ENCODE measurements at places on chromosomes 2 and 18.

DNA sequence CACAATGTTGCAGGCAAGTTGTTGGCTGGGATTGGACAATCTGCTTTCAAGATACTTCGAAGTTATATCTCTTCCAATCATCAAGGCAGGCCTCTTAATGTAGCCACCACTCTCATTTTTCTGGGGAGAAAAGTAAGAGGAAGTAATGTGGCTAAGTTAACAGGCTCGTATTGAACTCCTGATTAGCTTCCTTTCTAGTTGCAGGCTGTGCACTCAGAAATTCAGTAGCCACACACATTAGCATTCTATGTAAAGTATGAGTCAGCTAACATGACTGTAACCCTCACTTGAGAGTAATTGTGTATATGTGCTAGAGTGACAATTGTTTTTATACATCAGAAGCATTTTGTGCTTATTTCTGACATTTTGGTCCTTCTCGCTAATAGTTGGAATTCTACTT is 3.3 kb downstream of the TWSG1 start:
- DNase-seq, result no peak

GRCh38 chr18:27996801-27997272 is 180.1 kb downstream of the CDH2 start:
- DNase-seq, result no peak

DNA sequence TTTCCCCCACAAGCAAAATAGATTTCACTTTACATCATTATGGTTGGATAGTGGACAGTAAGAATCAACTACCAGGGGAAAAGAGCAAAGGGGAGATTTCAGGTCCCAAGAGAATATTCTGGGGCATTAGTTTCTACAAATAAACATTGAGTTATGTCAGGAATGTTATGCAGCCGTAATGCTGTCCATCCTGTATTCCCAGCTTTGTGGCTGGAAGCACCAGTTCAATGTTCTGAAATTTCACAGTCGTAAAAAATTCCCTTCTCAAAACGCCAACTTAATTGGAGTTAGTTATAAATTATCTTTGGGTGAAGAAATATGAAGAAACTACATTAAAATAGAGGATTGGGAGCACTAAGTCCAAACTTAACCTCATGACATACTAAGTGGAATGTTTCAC is 141.5 kb upstream of the FIGN start:
- DNase-seq, result no peak

DNA sequence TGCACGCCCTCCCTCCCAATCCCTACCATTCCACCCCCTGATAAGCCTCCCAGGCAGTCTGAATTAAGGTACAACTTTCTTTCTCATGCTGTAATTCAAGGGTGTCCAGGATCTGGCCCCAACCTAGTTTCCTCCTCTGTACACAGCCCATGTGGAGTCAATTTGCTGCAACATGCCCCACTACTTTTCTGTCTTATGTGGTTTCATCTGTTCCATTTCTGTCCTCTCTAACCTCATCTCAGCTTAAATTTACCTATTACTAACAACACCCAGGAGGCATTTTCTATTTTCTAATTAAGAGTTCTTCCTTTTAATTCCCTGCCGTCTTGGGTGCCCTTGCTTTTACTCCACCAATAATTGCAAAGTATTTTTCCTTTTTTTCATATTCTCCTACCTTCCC is 10.0 kb downstream of the PPP4R1 start:
- no peak for DNase-seq

DNA sequence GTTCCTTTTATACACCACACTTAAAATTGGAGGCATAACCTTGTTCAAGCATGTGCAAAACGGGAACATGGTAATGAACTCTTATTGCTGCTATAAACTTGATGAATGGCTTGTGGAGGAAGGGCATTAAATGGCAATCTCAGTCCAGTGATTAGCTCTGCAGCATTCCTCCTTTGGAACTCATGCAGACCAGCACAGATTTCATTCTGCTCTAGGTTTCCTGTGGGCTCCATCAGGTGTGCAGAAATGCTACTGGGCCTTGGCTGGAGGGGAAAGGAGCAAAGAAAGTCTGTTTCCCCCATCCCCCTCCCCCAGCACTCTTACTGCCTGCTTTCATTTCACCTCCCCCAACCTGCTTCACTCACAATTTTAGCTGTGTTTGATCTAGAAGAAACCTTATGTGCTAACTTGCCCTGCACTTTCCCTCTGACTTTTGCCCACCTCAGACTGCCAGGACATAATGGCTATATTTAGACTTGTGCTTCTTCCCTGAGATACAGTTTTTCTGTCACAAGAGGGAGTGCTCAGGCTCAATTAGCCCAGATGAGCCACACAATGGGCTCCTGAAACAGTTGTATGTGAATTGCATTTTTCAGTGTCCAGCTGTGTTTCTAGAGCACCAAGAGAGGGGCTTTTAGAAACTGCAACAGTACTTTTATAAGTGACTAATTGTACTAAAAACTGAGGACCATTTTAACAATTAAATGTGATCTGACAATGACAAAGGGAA is 109.8 kb downstream of the FSHR start:
- DNase-seq, result no peak

- DNase-seq, result no peak
These were observed 767.0 kb downstream of the SLC4A3 start for GRCh38 chr2:220394433-220394832.

- DNase-seq, result no peak
These were observed 125.7 kb downstream of the NBAS start for GRCh38 chr2:15435474-15435873.

GRCh38 chr2:171836146-171836910 is 57.7 kb downstream of the SLC25A12 start:
- no peak for DNase-seq

DNA sequence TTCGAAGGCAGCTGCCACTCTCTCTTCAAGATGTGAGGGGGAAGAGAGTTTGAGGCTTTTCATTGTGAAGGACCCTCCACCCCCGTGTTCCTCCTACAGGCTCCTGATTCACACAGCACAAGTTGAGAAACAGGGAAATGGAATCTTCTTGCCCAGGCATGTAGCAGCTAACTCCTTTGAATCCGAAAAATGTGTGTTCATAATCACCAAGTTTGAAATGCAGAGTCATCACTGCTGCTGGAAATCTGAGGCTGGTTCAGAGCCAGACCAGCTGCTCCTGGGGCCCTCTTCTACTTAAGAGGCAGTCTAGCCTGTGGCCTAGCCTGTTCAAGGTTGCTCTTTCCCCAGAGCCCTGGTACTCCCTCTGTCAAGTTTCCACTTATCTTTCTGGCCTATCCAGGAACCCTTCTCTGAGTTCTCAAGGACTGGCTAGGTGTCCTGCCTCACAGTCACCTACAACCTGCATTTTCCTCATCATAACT is 166.4 kb downstream of the TMEM247 start:
- no peak for DNase-seq

GRCh38 chr18:7697306-7697705 is 130.2 kb downstream of the PTPRM start:
- DNase-seq, result no peak

GRCh38 chr2:192700934-192701333 is 506.2 kb upstream of the TMEFF2 start:
- DNase-seq, result no peak

GRCh38 chr18:7927119-7927518 is 360.0 kb downstream of the PTPRM start:
- DNase-seq, result no peak

DNA sequence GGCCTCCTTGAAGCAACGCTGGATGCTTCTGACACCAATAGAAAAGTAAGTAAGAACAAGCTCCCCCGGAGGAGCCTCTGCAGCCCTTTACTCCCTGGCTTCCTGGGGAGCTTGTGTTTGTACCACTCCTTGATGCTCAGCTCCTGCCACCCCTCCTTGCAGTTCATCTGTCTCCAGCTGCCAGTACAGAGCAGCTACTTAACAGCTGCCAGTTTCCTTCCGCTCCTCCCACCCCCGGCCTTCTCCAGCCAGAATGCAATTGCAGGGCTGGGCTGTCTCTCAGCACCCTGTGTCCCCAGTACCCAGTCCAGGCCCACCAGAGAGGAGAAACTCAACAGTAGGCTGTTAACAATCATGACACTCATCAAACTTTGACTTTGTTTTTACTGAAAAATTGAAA is 109.4 kb downstream of the AOX1 start:
- DNase-seq, result no peak

- peak; percentile 16 for DNase-seq
These were observed 181.5 kb downstream of the KLHL29 start for GRCh38 chr2:23566241-23567142.

DNA sequence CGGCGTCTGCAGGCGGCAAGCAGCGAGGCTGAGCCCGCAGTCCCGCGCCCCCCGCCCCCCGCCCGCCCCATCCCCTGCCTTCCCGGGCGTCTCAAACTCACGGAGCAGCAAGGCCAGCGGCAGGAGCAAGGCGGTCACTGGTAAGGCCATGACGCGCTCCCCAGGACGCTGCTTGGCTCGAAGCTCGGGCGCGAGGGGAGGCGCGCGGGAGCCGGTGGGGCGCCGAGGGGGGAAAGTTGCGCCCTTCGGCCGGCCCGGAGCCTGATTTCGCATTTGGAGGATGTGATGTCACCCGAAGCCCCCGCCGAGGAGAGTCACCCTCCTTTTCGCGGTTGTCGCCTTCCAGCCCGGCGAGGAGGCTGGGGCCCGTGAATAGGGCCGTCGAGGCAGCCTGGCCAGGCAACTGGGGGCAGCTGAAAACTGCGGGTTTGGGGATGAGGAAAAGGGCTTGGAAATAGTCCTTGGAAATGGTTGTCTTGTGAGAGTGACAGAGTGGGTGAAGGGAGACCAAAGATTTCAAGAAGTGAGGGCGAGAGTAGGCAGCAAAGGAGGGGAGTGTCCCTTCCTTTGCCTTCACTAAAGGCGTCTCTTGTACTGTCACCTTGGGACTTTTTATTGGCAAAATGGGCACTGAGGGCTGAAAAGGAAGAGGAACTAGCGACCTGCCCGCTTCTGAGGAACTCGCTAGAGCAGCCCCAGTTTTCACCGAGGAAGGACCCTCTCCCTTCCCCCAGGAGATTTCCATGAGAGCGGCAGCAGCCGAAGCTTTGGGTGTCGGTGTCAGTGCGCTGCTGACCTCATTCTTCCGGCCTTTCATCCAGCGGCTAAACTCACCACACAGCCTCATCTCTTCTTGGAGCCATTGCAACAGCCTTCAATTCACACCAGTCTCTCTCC is at the start of gene CD8A:
TSS of gene CD8A (minus strand) at position 238 of the 897 bp plus-strand sequence. CDS start at position 150, 88 bp downstream.
- DNase-seq, result no peak

DNA sequence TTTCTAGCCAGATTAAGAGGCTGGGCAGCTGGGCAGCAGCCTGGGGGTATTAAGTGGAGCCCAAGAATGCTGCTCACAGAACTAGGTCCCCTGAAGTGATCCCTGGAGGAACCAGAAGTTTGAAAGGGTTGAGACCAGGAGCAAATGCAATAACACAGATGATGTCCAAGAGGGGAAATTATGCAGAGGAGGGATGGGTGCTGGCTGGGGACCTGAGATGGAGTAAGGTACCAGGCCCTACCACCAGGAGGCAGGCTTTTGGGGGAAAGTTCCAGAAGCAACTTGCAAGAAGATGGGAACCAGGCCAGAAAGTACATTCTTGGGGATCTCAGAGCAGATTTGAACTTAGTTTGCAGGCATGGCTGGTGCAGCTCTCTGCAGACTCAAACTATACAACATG is 175.1 kb downstream of the NCK2 start:
- peak; percentile 49 for DNase-seq

DNA sequence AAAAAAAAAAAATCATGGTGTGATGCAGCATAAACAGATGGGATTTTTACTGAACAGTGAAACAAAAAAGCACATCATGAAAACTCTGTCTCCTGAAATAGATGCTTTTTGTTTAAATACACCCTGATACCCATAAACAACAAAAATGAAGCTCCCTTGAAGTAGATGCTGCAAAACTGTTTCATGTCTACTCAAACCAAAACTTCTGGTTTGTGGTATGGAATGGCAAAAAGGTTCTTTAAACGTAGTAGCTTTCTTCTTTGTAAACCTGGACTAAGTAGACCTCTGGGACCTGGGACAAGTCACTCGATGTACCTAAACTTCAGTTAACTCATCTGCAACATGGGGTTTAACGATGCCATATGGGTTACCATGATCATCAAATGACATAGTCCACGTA is 64.4 kb upstream of the RAPH1 start:
- DNase-seq, result no peak

GRCh38 chr2:167487728-167488127 is 599.4 kb downstream of the XIRP2 start:
- DNase-seq, result no peak

DNA sequence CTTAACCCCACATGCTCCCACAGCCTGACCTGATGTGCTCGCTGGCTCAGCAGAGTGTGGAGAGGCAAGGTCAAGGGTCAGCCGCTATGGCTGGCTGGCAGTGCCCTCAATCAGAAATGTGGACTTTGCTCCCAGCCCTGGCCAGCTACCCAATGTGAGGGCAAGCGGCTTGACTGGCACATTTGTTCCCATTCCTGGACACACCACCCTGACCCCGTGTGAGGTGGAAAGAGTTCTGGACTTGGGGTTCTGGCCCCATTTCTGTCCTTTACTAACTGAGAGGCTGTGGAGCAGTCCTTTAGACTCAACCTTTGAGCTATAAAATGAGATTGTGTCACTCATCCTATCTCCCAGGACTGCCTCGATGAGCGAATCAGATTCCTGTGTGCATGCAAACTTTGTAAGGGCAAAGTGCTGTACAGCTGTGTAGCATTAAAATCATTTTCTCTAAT is 9.1 kb downstream of the THNSL2 start:
- no peak for DNase-seq

DNA sequence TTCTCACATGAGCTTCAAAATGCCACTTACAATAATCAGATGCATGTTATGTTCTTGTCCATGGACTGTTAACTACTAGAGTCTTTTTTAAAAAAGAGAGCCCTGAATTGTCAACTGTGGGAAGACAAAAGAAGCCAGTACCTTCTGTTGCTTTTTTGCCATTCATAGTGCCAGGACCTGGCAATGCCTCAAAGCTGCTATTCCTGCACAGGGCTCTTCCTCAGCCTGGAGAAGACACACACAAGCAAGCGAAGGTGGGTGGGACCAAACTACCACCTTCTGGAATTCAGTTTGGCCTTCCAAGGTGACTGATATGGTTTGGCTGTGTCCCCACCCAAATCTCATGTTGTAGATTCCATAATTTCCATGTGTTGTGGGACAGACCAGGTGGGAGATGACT is 160.6 kb downstream of the AFF3 start:
- no peak for DNase-seq

GRCh38 chr2:112954364-112954763 is 23.4 kb upstream of the IL36G start:
- DNase-seq, result no peak

GRCh38 chr2:153197402-153198386 is 280.9 kb downstream of the RPRM start:
- DNase-seq, result no peak

DNA sequence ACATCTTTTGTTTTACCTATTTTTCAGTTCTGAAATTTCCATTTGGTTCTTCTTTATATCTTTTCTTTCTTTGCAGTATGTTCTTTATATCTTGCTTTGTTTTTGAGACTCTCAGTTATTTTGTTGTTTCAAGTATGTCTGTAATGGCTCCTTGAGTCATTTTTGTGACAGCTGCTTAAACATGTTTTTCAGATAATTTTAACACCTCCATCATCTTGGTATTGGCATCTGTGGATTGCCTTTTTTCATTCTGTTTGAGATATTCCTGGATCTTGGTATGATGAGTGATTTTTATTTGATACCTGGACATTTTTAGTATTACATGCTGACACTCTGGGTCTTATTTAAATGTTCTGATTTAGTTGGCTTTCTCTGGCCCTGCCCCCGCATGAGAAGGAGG is 89.5 kb downstream of the NCOA1 start:
- no peak for DNase-seq

- DNase-seq, result no peak
These were observed 153.7 kb downstream of the GALNT3 start for GRCh38 chr2:165640247-165640929.

Data from stimulated activated CD4-positive, alpha-beta T cell treated with anti-CD3 and anti-CD28 coated beads, Interleukin-4, amount 100 ng/mL, for 48 hours (primary cell).